ENCODE measurements at places on chromosomes 7 and 10. TPM values are rescaled to one million over a fixed set of nuclear protein-coding genes. Genes with fewer than 3 reads are reported as not detected.

DNA sequence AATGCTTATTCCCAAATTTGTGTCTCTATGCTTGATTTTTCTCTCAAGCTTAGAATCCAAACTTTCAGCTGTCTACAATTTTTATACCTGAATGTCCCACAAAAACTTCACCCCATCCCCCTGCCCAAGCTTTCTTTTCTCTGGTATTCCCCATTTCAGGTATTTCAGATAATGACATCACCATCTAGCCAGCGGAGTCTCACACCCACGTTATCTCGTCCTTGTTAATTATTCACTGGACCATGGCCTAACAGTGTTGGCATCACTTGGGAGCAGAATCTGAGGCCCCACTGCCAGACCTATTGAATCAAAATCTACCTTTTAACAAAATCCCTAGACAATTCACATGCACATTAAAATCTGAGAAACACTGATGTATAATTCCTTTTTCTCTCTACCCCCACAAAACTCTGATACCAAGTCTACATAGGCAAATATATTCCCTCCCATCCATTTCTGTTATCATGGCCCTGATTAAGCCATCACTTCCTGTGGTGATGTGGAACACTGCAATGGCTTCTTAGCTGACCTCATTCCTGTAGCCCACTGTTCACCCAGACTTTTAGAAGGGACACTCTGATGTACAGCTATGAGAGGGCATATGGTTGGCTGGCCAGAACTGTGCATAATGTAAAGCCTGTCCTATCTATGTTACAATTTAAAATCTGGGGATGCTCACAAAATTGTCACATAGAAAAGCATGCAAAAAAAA, 31.4 kb downstream of the ZNF438 start:
- no peak for DNase-seq

DNA sequence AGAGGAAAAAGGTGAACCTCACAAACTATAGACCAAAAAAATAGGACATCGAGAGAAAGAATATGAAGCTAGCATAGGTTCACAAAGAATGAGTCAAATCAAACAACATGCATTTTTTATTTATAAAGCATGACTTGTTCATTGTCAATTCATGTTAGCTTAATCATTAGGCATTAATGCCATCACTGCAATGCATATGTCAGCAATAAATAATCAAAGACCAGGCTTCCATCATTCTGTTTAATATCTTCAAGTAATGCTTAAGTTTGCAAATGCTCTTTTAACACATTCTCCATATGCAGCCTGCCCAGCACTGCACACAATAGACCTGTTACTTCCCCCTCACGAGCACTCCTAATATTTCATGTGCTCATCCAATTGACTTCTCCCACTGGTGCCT, 8.9 kb upstream of the MAGI2 start:
- DNase-seq = no peak

- DNase-seq = no peak
Observed at GRCh38 chr7:129495987-129496386, 6.3 kb upstream of the SMKR1 start.

GRCh38 chr10:14545827-14546226, 215.1 kb upstream of the FRMD4A start:
- no peak for DNase-seq

GRCh38 chr7:112630565-112630964, 149.8 kb downstream of the LSMEM1 start:
- DNase-seq = no peak

DNA sequence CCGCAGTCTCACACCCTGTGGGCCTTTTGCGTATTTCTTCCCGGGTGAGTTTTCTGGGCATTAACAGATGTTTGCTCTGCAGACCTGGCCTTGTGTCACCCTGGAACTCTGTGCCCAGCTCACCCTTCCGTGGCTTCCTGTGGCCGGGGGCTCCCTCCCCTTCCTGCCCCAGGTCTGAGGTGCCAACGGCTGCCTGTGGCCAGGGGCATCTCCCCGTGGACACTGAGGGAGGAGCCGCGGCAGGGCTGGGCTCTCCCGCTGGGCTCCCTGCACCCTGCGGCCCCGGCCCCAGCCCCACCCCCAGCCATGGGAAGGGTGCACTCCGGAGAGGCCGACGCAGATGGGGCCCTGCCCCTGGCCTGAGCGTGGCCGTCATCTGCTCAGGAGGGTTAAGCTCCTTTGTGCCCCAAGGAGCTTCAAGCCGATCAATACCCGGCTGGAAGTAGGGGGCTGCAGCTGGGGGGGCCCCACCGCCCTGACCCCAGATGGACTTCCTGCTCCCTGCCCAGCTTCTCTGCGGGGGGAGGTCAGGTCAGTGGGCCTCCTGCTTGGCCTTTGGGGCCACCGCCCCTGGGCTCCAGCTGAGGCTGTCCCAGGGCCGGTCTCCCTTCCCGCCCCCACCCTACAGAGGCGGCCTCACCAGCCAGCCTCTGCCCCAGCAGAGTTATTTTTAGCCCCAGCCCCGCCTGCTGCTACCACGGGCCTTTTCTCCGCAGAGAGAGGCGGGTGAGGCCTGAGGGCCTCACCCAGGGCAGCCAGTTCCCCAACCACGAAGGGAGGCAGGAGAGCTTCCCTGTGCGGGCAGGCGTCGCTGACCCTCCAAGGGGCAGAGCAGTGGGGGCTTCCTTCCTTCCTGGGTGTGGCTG, 24.2 kb downstream of the PWWP2B start:
- DNase-seq = no peak

GRCh38 chr10:22710139-22710745, 4.1 kb downstream of the PIP4K2A start:
- DNase-seq = no peak

GRCh38 chr10:49053053-49053997, 62.0 kb downstream of the VSTM4 start:
- DNase-seq = no peak

DNA sequence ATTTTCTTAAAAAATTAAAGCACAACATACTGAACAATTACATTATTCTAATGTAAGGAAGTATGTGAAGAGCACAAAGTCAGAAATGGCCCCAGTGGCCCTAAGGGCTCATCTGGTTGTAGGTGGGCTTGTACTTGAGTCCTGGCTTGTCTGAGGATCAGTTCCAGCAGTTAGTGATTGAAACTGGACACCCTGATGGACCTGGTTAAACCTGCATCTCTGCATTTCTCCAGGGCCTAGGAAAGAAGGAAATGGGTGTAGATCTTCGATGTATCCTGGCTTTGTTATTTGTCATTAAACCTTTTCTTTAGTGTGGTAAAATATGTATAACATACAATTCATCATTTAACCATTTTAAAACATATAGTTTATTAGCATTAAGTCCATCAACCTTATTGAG, 9.7 kb upstream of the AKR1C2 start:
- DNase-seq = no peak

DNA sequence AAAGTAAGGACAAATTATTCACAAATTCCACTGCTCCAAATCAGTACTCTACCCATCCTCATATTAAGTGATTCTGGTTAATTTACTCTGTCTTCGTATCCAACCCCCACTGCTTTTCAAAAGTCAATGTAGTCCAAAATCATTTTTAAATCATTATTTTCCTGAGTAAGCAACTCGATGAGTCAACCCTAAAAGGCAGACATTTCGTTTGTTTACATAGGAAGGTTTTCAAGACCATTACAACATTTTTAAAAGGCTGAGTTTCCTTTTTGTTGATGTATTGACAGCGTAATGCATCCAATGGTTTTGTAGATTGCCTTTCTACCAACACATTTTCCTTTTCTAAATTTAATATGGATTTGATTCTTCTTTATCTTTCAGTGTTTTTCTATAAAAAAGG, 523.0 kb upstream of the ANKRD30A start:
- DNase-seq = no peak

GRCh38 chr7:123621707-123622106, 20.1 kb downstream of the ASB15 start:
- DNase-seq = no peak

DNA sequence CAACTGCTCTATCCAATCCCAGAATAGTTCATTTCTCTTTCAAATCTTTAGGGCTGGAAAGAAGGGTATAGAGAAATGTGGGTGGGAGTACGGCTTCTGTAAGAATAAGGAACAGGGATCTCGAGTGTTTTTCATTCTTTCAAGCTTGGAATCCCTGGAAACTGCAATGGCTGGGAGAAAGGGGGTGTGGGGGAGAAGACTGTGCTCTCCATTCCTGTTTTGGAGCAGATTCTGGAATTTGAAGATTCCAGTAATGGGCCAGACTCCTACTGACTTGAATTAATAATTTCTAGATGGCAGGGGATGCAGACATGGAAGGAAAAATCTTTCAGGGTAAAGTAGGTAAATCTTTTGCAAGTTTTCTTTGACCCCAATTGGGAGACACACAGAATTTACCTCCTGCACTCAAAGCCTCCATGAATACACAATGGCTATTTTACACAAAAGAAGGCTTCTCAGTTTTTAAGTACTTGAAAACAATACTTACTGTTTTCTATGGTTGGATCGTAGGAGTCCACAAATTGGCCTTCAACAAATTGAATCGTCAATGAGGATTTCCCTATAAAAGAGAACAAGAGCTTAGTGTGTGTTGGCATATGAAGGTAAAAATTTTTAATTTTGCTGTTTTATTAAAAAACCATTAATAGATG, 29.1 kb downstream of the RHEB start:
- no peak for DNase-seq

- no peak for DNase-seq
Observed at GRCh38 chr7:55970978-55971377, 6.6 kb downstream of the NIPSNAP2 start.

- no peak for DNase-seq
Observed at GRCh38 chr7:114922652-114923402, 933 bp downstream of the MDFIC start.

GRCh38 chr7:19146699-19147098, 1.5 kb upstream of the FERD3L start:
- no peak for DNase-seq

HOXA7 gene
- total RNA-seq = 4.6 TPM

CALCR gene
- total RNA-seq = not detected

STRA8 gene
- total RNA-seq = not detected

CYP2E1 gene
- total RNA-seq = 2.2 TPM

ERVW-1 gene
- total RNA-seq = not detected

UPK3B gene
- 60.8 TPM for total RNA-seq

GIMAP2 gene
- 44.0 TPM for total RNA-seq

CYP26C1 gene
- not detected for total RNA-seq

CCDC126 gene
- 11.8 TPM for total RNA-seq

VAX1 gene
- not detected for total RNA-seq
